ENCODE measurements at places on chromosomes 1 and 21.

DNA sequence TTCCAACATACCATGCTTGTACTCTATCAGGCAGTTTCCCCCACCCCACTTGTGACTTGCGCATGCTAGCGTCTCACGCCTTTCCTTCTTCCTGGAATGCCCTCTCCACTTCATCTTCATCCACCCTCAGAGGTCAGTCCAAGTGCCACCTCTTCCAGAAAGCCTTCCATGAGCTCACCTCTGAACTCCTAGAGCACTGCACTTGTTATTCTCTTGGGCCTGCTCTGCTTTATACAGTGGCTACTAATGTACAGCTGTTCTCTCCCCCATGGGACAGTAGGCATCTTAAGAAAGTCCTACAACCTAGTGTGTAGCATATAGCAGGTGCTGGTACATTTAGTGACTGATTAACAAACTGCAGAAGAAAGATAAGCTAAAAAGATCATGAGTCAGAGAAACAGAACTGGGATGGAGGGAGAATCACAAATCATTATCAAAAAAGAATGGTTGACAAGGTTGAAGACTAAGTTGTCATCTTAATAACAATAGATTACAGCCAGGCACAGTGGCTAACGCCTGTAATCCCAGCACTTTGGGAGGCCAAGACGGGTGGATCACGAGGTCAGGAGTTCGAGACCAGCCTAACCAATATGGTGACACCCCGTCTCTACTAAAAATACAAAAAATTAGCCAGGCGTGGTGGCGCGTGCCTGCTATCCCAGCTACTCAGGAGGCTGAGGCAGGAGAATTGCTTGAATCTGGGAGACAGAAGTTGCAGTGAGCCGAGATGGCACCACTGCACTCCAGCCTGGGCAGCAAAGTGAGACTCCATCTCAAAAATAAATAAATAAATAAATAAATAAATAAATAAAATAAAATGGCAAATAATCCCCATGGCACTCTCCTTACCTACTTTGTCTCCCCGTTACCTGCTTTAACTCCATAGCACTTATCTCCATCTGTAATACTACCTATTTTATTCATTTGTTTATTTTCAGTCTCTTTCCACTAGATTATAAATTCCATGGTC lies 16.3 kb upstream of the TSPAN1 start:
- no peak overlapping the region for H3K4me3 ChIP-seq

DNA sequence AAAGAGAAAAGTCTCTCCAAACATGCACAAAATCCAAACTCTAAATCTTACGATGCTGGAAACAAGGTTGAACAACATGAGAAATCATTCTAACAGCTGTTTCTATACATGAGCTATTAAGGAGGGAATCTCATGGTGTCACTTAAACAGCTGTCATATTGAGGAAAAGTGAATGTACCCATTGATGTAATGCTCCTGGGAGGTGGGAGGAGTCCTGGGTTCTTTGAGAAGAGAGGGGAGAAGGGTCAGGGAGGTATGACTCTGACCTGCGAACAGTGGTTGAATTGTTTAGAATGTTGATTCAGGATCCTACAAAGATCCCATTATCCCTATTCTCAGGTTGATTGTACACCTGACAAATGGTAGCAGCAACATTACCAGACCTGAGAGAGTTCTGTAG lies 49.3 kb downstream of the ZC3H11B start:
- H3K27me3 ChIP-seq, result no peaks in the 10 kb centered on the region
- H3K4me1 ChIP-seq, result no peaks in the 10 kb centered on the region
- no peak overlapping the region for H3K4me3 ChIP-seq
- DNase-seq, result no peak
- no peaks in the 10 kb centered on the region for H3K36me3 ChIP-seq

- peaks cover 22% of the 10 kb centered on the region for H3K4me1 ChIP-seq
- DNase-seq, result peak; percentile 61
- H3K27ac ChIP-seq, result peak within 1 kb of the TSS; percentile 93
These were observed at the start of gene ZNF436 for GRCh38 chr1:23369335-23370013. Gene ZNF436, minus strand, starts transcription at chr1:23369836. Its CDS starts 1,831 bp downstream, at chr1:23368005.

GRCh38 chr1:209854196-209854595 lies 26.4 kb downstream of the UTP25 start:
- H3K4me3 ChIP-seq, result no peak overlapping the region
- peaks cover 2% of the 10 kb centered on the region for H3K4me1 ChIP-seq

- H3K36me3 ChIP-seq, result no peaks in the 10 kb centered on the region
- H3K27ac ChIP-seq, result no peak overlapping the region
- no peaks in the 10 kb centered on the region for H3K4me1 ChIP-seq
- H3K4me3 ChIP-seq, result no peak overlapping the region
- H3K27me3 ChIP-seq, result no peaks in the 10 kb centered on the region
These were observed 38.7 kb upstream of the TTC22 start for GRCh38 chr1:54839824-54840223.

DNA sequence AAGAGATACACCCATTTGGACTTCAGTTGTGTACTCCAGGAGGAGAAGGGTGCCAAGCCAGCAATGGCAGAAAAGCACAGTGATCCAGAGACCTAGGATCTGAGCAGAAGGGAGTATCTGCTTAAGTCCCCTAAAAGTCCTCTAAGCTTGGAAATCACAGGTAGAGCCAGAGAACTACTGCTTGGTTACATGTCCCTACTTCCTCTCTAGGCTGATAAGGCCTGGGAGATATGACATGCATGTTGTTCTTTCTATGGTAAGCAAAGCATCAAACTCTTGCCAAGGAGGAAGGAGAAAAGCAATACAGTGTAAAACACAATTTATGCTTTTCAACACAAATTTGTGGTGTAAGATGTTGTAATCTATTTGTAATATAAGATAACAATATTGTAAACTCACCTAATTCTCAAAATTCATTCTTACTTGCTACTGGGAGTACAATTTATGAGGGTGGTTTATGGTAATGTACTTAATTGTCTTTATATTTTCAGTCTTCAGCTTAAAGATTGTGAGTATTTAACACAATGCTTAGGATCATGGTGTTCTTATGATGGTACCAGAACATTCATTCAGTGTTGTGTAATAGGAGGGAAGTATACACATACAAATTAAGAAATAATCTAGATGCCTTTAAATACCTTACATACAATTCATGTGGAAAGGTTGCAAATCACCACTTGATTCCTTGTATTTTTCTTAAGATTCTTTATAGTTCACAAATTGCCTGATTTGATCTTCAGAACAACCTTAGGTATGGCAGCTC lies 49.1 kb upstream of the GNG12 start:
- H3K36me3 ChIP-seq, result no peaks in the 10 kb centered on the region
- DNase-seq, result no peak
- no peaks in the 10 kb centered on the region for H3K27me3 ChIP-seq
- H3K4me1 ChIP-seq, result no peaks in the 10 kb centered on the region
- H3K27ac ChIP-seq, result no peak overlapping the region

DNA sequence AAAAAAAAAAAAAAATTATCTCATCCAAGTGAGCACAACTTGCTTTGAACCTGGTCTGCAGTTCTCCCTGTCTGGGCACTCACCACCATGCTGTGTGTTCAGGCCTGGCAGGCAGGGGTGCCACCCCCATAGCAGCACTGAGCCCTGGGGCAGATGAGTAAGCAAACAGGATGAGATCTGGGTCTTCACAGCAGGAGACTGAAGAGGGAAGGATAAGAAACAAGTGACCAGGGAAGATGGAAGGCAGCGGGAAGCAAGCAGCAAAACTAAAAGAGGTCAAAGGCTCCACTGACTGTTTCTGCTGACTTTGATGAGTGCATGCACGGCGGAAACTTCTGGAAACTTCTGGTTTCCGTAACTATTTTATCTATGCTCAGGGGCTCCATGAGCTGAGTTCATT lies 133.5 kb upstream of the SOD1 start:
- DNase-seq, result no peak
- no peak overlapping the region for H3K4me3 ChIP-seq
- peaks cover 18% of the 10 kb centered on the region for H3K4me1 ChIP-seq
- no peak overlapping the region for H3K27ac ChIP-seq

DNA sequence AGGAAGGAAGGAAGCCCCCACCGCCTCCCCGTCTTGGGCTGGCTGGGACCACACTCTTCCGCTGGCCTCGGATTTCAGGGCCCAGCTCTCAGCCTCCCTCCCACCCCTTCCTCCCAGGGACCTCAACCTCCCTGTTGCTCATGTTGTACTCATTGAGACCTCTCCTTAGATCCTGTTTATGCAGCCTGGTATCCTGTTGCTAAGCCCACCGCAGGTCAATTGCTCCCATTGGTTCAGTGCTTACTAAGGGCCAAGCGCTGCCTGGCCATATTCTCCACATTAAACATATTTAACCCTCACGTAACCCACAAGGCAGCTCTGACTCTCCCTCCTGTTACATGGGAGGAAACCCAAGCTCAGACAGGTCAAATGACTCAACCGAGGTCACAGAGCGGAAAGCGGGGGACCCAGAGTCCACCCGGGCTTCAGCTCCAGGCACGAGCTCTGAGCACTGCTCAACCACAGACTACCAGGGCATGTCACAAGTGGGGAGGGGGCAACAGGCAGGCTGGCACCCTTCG lies 23.2 kb upstream of the H6PD start:
- no peak overlapping the region for H3K4me3 ChIP-seq
- H3K4me1 ChIP-seq, result no peaks in the 10 kb centered on the region
- H3K36me3 ChIP-seq, result no peaks in the 10 kb centered on the region
- H3K27me3 ChIP-seq, result no peaks in the 10 kb centered on the region
- H3K27ac ChIP-seq, result no peak overlapping the region
- no peak for DNase-seq

GRCh38 chr1:208513799-208514198 lies 269.6 kb upstream of the PLXNA2 start:
- H3K36me3 ChIP-seq, result no peaks in the 10 kb centered on the region
- DNase-seq, result no peak
- H3K4me1 ChIP-seq, result peaks cover 12% of the 10 kb centered on the region
- no peak overlapping the region for H3K27ac ChIP-seq

GRCh38 chr1:33972676-33973395 lies 109.0 kb downstream of the HMGB4 start:
- H3K36me3 ChIP-seq, result no peaks in the 10 kb centered on the region
- no peak overlapping the region for H3K4me3 ChIP-seq
- H3K4me1 ChIP-seq, result no peaks in the 10 kb centered on the region
- no peaks in the 10 kb centered on the region for H3K27me3 ChIP-seq

DNA sequence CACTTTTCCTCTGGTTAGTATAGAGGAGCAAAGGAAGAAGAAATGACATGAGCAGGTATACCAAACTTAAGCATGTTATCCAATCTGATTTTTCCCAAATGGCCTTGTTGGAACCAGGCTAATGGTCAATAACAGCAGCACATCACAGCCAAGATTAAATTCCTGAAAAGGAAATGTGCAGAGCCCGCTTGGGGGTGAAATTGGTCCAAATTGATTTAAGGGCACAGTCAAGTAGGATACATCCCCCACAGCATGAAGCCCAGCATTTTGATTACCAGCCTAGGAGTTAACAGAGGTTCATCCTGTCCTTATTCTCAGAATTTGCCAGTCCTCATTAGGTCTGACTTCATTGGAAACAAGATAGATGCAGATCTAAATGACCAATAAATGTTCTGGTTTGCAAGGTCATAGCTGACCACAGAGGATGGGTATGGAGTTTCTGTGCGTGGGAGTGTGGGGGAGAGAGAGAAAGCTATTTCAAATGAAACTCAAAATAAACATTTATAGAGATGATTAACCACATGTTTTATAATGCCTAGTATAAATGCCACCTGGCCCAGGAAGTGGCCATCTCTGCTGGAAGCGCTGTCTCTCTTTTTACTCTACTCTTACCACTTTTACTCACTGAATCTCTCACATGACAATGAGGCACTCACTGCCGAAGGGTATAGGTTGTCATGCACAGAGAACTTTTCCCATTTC lies 38.7 kb downstream of the RGS5 start:
- H3K4me3 ChIP-seq, result no peak overlapping the region
- H3K36me3 ChIP-seq, result no peaks in the 10 kb centered on the region
- no peak for DNase-seq
- H3K27ac ChIP-seq, result no peak overlapping the region
- H3K4me1 ChIP-seq, result peaks cover 2% of the 10 kb centered on the region

GRCh38 chr1:201593200-201593921 lies 54.4 kb downstream of the NAV1 start:
- no peak overlapping the region for H3K4me3 ChIP-seq
- H3K36me3 ChIP-seq, result peaks cover 38% of the 10 kb centered on the region
- H3K27ac ChIP-seq, result no peak overlapping the region
- peaks cover 21% of the 10 kb centered on the region for H3K4me1 ChIP-seq
- H3K27me3 ChIP-seq, result no peaks in the 10 kb centered on the region
- DNase-seq, result peak; percentile 82

DNA sequence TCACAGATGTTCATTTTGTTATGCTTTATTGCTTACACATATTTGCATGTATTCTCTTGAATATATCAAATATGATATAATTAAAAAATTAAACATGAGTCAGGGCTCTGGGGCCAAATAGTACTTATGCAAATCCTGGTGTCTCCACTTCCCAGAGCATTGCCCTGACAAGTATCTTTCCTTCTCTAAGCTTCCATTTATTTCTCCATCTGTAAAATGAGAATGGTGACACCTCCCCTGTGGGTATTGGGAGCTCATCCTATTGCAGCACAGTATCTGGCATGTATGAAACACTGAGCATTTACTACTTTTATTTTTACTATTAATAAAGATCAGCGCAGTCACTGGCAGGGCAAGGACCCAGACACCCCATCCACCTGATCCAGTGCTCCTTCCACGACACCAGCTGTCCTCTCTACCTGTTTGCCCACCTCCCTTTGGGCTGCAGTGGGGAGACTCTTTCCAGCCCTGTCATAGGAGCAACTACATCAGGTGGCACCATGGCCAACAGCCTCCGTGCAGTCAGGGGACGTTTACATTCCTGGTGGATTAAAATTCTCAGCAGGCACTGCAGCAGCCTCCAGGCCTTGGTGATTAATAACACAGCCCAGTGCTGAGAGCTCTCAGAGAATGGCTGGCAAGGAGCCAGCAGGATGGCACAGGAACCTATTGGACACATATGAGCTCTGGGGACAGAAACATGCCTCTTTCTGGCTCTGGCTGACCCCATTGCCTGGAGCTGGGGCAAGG lies 113.0 kb downstream of the DMRTB1 start:
- no peaks in the 10 kb centered on the region for H3K36me3 ChIP-seq
- no peaks in the 10 kb centered on the region for H3K4me1 ChIP-seq
- no peak overlapping the region for H3K4me3 ChIP-seq
- H3K27ac ChIP-seq, result no peak overlapping the region
- DNase-seq, result no peak

- H3K4me3 ChIP-seq, result no peak overlapping the region
- H3K4me1 ChIP-seq, result peaks cover 16% of the 10 kb centered on the region
- no peak for DNase-seq
- no peak overlapping the region for H3K27ac ChIP-seq
These were observed 52.2 kb upstream of the GRHL3 start for GRCh38 chr1:24266998-24267397.

DNA sequence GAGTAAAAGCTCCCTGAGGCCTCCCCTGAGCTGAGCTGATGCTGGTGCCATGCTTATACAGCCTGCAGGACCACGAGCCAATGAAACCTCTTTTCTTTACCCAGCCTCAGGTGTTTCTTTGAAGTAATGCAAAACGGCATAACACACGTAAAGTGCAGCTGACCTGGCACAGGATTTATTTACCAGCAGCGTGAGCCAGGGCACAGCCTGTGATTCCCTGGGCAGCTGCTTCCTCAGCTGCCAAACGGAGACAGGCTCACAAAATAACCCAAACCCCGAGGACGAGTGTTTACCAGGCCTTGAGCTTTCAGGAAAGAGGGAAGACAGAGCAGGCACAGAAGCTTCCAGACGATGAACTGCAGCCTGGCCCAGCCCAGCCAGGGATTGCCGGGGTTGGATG lies 120.6 kb upstream of the ARHGEF16 start:
- H3K27me3 ChIP-seq, result no peaks in the 10 kb centered on the region
- no peak for DNase-seq
- no peaks in the 10 kb centered on the region for H3K36me3 ChIP-seq

- DNase-seq, result no peak
- peaks cover 9% of the 10 kb centered on the region for H3K4me1 ChIP-seq
- H3K4me3 ChIP-seq, result no peak overlapping the region
- no peak overlapping the region for H3K27ac ChIP-seq
These were observed 3.1 kb upstream of the FNDC10 start for GRCh38 chr1:1602968-1603506.

Data from trophoblast cell (in vitro differentiated cells and primary cell).